ENCODE measurements at places on chromosomes 1 and 21.

DNA sequence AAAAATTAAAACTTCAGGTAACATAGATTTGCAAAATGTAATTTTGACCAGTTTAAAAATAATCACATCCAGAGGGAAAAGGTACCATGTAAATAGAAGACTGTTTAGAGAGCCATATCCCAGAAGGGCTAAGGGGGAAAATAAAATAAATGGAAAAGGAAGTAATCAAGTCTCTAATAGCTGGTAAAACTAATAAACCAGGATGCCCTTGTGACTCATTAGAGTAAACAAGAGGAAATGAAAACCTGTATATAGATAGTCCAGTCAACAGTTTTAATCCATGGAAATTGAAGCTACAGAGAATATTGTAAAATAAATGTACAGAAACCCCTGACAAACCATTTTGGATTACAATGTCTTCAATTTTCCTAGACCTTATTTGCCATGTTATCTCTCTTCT lies 698.0 kb upstream of the RGS18 start:
- no peak for DNase-seq

DNA sequence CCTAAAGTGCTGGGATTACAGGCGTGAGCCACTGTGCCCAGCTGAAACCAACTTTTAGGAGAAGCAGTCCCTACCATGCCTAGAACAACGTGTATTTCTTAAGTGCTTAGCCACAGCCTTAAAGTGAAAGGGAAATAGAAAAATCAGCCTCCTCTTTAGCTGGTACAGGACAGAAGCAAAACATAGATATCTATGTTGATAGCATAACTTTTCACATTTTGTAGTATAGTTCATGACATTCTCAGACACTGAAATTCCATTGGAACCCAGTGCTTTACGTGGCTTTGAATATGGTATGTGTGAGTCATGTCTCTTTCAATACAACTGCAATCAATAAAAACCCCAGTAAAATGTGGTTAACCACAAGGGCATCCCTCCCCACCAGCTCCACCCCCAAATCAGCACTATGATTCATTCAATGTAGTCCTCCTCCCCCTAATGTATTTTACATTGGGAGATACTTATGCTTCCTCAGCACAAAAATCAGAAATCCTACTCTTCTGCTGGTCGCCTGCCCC lies 32.1 kb downstream of the TGFB2 start:
- DNase-seq, result peak; percentile 4

GRCh38 chr21:15875286-15875685 lies 145.5 kb downstream of the USP25 start:
- no peak for DNase-seq

GRCh38 chr1:64948905-64949833 lies 17.2 kb downstream of the JAK1 start:
- no peak for DNase-seq

- no peak for DNase-seq
These were observed 82.8 kb downstream of the DISP1 start for GRCh38 chr1:222897527-222898190.

DNA sequence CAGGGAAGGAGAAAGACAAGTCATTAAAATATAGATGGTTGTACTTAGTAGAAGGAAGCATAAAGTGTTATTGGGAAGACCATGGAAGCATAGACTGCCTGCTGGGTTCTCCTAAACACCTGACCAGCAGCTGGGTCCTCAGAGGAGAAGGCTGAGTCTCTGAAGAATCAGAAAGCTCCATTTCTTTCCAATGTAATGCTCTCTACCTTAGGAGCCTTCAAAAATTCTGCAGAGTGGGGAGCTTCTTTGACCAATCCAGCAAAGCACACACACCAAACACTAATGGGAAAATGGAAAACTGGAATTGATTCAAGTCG lies 21.1 kb upstream of the BCL10 start:
- no peak for DNase-seq

DNA sequence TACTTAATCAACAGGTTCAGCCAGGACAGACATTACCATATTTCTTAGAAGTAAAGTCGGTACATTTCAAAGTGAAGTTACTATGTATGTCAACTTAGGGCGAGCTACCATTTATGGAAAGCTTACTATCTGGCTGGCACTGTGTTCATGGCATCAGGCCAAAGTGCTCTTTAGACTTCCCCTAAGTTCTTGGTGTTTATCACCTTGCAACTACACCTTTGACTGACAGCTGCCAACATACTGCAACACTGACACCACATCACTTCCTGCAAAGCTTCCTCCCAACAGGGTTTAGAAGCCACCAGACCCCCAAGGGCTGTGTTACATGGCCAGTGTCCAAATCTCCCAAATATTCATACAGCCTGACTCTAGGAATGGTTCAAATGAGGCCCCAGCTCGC lies 61.0 kb downstream of the TIAM1 start:
- DNase-seq, result no peak

DNA sequence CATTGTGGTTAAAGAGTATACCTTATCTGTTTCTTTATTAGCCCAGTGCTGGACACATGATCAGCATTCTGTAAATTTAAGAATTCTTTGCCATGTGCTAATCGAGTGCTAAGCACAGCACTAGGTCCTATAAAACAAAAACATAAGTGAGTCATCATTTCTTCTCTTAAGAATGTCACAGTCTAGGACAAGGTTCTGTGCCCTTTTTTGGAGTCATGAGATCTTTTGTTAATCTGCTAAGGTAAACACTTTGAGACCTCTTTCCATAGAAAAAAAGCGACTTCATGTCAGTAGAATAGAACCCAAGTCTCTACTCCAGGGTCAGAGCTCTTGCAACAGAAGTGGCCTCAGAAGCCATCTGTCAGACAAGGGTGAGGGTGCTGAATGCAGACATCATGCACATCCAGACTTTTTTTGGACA lies 70.0 kb upstream of the NFIA start:
- DNase-seq, result no peak
